CD4-positive, alpha-beta T cell treated with Interleukin-6 for 4 hours (primary cell): ENCODE measurements at places on chromosomes 6 and 20.
A peak's percentile ranks its signal among the peaks of the same experiment; 100 is the strongest.

DNA sequence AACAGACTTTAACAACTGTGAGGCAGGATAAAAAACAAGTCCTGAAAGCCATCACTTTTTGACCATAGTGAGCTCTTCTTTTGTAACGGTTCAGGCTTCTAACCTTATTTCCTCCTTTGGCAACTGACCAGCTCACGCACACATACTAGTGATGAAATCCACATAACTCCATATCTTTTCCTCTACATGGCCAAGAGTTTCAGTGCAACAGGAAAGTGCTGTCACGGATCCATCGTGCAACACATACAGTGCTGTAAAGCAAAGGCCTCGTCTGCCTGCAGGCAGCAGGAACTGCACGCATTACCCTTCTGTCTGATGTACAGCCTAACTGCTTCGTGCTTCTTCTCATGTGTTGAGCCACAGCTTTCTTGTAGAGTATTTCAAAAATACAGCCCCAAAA, 108.5 kb downstream of the EPM2A start:
- no peak for DNase-seq

DNA sequence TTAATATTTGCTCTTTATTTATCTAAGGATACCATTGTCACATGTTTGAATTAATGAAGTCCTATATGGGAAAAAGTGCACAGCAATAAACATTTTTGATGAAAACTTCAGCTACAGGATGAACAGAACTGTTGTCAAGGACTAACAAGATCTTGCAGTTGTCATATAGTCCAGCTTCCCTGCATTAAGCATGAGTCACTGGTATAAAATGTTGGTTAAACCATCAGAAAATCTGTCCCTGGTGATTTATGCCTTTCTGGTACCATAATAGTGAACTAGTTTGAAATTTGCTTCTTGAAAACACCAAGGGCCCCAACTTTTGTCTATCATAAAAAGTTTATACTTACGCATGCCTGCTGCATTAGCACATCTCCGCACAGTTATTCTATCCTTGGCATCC, 60.4 kb upstream of the RSPO3 start:
- no peak for DNase-seq

GRCh38 chr6:38316099-38316868, 323.4 kb downstream of the BTBD9 start:
- DNase-seq = no peak

GRCh38 chr6:166904101-166904746, 52.1 kb downstream of the RNASET2 start:
- no peak for DNase-seq

- DNase-seq = no peak
Observed at GRCh38 chr6:137681445-137682009, 185.5 kb upstream of the TNFAIP3 start.

DNA sequence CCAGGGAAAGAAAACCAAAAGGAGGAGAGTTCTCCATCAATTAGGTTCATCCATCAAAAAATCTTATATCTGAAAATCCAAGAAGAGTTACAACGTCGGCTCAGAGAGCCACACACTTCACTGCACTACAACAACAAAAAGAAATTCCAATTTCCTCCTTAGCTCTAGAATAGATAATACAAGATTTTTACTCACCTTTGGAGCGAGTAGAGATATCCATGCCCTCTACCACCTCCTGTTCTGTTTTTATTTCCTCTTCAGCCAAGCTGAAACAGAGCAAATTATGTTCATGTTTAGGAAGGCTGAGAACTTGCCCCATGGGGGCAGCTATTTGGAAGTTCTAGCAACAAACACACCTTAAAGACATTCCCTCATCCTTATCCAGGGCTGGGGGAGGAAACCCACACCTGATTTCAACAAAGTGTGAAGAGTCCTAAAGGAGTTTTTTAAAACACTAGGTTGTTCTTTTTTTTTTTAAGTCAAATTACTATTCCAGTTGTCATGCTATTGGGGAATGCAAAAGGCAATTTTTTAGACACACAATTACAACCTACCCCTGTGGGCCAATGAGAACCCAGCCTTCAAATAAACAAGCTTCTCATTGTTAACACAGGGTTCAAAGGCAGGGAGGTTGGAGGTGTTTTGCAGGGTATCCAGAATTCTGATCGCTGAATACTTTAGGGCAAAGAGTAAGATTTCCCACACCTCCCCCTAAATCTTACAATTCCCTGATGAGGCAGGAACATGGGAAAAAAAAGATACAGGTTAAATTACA, 8.7 kb downstream of the ZMYND8 start:
- no peak for DNase-seq

GRCh38 chr6:33606642-33607041, 14.5 kb upstream of the ITPR3 start:
- DNase-seq = no peak

DNA sequence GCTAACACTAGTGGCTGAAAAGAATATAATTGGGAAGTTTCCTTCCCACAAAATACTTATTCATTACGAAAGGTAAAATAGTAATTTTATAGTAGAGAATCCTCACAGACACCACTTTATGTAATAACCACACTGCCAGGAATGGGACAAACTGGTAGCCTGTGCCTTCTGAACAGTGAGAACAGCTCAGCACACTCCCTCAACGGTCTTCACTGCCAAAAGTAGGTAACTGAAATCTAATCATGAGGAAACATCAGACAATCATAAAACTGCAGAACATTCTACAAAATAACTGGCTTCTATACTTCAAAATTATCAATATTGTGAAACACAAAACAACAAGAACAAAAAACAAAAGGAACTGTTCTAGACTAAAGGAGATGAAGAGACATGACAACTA, 44.1 kb downstream of the NUP153 start:
- no peak for DNase-seq

- no peak for DNase-seq
Observed at GRCh38 chr20:13898012-13898612, 92.3 kb downstream of the SEL1L2 start.

DNA sequence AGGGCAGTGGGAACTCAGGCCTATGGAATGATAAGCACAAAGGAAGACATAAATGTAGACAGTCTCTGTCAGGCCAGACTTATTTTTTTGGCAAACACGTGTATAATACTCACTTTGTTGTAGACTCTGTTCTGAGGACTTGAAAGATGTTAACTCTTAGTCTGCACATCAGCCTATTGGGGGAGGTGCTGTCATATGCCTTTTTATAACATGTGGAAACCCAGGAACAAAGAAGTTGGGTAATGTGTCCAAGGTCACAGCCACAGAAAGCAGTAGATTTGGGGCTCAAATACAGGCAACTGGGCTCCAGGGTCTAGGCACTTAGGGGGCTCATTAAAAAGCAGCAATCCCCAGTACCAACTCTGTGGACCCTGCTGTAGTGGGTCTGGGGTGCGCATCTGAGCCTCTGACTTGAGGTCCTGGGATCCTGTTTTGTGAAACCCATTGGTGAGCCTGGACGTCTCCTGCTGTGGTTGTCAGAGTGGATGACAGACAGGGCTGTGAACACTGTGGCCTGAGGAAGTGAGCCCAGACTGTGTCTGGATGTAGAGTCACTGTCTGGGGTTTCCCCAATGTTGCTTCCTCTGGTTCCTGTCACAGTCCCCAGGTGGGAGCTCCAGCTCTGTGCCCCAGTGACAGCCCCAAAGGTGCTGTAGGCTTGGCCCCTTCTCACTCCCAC, 50.0 kb downstream of the CDH26 start:
- DNase-seq = no peak

DNA sequence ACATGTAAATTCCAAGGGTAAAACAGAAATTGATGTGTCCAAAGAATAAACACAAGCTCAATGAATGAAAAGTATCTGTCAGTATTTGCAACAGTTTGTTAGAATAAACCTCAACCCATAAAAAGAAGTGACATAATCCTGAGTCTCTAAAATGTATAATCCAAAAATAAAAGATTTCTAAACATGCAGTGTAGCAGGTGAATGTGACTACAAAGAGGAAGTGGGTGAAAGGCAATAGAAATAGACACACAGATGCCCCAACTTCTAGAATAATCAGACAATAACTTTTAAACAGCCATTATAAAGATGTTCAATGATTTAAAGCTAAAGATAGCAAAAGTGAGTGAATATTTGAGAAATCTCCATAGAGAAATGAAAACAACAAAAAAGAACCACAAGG, 1009.2 kb upstream of the GJE1 start:
- no peak for DNase-seq

GRCh38 chr6:143539734-143540133, 28.2 kb upstream of the FUCA2 start:
- DNase-seq = peak; percentile 40

GRCh38 chr20:62219992-62220665, at the start of gene HRH3:
Gene HRH3, minus strand, starts transcription at chr20:62220278. Its CDS starts 308 bp downstream, at chr20:62219970.
- DNase-seq = peak; percentile 61

- no peak for DNase-seq
Observed at GRCh38 chr6:25579902-25580495, 72.0 kb upstream of the SCGN start.

- DNase-seq = no peak
Observed at GRCh38 chr6:109701774-109702173, 10.7 kb downstream of the FIG4 start.

DNA sequence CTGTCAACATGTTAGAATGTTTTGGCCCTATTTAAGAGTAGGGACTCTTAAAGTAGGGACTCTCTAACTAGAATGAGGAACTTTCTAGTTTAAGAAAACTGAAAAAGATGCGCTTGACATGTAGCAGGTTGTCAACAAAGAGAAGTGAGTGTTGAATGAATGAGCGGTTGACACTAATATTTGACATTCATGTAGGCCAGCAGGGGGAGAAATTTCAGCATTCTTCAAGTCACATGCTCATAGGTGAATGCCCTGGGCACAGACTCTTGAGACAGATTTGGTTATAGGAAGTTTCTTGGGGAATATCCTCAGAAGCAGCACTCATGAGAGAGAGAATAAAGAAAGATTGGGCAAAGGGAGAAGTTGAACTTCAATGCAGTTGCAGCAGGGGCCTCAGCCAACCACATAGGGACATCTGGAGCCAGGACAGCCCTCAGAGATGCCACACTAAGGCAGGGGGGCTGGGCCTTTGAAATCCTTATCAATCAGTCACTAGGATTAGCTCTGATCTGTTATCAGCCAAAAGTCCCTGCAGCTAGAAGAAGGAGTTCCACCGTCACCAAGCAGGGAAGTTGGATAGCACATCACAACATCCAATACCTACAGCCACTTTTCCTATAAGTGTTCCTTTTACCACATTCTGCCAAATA, 145.1 kb upstream of the FKBP1C start:
- DNase-seq = no peak

DNA sequence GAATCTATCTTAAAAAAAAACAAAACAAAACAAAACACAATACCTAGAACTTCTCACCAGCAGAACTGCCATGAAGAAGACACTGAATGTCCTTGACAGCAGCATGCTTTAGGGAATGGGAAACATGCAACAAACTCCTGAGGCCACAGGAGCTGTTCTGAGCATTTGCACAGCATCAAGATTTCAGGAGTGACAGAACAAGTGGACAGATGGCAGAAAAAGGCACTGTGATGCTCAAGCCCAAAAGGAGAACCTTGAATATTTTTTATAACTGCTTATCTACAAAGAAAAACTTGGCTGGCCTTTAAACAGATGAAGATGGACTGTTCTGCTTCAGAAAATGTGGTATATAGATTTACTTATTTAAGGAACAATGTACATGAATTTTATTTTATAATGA, 158.9 kb downstream of the RALGAPA2 start:
- no peak for DNase-seq

GRCh38 chr6:56424064-56424463, 176.7 kb upstream of the COL21A1 start:
- no peak for DNase-seq

GRCh38 chr20:15875446-15875845, 697.8 kb downstream of the KIF16B start:
- no peak for DNase-seq

GRCh38 chr6:3869632-3870527, 20.7 kb downstream of the FAM50B start:
- peak; percentile 24 for DNase-seq

GRCh38 chr6:86010915-86011786, 368.5 kb upstream of the SYNCRIP start:
- DNase-seq = no peak

GRCh38 chr20:2279253-2279779, 16.5 kb upstream of the TGM3 start:
- no peak for DNase-seq

DNA sequence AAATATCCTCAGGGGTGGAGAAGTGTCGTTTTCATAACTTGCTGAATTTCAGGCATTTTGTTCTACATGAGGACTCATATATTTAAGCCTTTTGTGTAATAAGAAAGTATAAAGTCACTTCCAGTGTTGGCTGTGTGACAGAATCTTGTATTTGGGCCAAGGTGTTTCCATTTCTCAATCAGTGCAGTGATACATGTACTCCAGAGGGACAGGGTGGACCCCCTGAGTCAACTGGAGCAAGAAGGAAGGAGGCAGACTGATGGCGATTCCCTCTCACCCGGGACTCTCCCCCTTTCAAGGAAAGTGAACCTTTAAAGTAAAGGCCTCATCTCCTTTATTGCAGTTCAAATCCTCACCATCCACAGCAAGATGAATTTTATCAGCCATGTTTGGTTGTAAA, 20.3 kb upstream of the MAPK13 start:
- no peak for DNase-seq

DNA sequence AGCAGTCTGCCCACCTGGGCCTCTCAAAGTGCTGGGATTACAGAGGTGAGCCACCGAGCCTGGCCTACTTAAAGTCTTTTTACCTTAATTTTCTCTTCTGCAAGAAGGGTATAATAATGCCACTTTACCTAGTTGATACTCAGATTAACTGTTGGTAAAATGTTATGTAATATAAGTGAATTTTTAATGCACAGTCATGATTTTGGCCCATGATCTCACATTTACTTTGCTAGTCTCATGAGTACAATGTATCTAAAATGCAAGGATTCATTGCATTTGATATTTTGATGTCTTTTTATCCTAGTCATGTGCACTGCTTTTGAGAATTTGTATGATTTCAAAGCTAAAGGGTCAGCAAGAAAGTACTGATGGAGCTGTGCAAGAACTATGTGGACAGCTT, 13.1 kb downstream of the DNAH8 start:
- no peak for DNase-seq

GRCh38 chr6:105814745-105815536, 271.2 kb upstream of the PRDM1 start:
- no peak for DNase-seq

- DNase-seq = no peak
Observed at GRCh38 chr6:4297348-4297747, 162.0 kb upstream of the ECI2 start.

GRCh38 chr6:149053848-149054558, 263.5 kb upstream of the TAB2 start:
- no peak for DNase-seq

- DNase-seq = no peak
Observed at GRCh38 chr6:84618046-84618752, 146.2 kb downstream of the TBX18 start.

- no peak for DNase-seq
Observed at GRCh38 chr20:62381202-62381797, 5.6 kb upstream of the RPS21 start.

- no peak for DNase-seq
Observed at GRCh38 chr20:16555754-16556153, 17.5 kb downstream of the KIF16B start.
